Heart left ventricle (tissue), 16 donors: ENCODE measurements at places on chromosomes 4 and X. TPM values are rescaled to one million over a fixed set of nuclear protein-coding genes. Genes with fewer than 3 reads are reported as not detected.

GRCh38 chrX:108331126-108331909 lies 106.9 kb downstream of the COL4A6 start:
- DNase-seq: no peak

DNA sequence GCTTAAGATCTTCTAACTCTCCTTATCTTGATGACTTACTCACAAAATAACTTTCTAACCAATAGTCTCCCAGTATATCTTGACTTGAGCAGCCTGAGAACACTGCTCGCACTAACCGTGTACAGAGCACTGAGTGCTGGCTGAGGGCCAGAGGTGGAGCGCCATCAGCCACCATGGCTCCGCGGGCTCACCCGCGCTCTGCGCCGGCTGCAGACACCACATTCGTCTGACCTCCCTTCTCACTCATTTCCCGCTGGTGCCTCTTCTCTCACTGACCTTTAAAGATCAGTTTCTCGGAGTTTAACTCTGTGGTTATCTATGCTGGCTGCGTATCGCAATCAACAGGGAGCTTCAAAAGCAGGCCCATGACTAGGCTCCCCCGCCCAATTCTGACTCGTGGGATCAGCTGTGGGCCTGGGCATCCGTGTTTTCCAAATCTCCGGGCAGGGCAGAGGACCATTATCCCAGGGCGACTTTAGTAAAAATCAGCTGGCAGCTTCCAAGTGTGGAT lies 78.6 kb downstream of the HAUS3 start:
- DNase-seq: no peak

- peak; percentile 23 for DNase-seq
Measured at GRCh38 chr4:109912706-109913595, at the start of gene EGF. TSS of gene EGF (plus strand) at chr4:109912883. CDS start at chr4:109913336, 453 bp downstream.

Gene SHOX
- not detected for polyA plus RNA-seq

- no peak for DNase-seq
Measured at GRCh38 chrX:24482823-24483415, 17.8 kb downstream of the PDK3 start.

- DNase-seq: peak; percentile 23
Measured at GRCh38 chrX:46912603-46913491, 626 bp downstream of the JADE3 start.

DNA sequence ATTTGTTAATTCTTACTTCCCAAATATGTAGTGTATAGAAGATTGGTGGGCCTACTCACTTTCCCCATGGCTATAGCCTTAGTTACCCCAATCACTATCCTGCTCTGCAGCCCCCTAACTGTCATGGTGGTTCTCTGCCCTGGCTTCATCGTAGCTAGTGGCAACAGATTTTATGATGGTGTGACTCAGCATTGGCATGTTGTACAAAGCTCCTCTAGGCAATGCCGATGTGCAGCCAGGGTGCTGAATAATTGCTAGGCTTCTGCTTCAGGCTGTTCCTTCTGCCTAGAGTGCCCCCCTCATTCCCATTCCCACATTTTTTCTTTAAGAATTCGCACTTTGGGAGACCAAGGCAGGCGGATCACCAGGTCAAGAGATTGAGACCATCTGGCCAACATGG lies 35.2 kb downstream of the AFF2 start:
- DNase-seq: no peak

Gene MAGEA9B
- polyA plus RNA-seq: not detected

- peak; percentile 70 for DNase-seq
Measured at GRCh38 chr4:1547856-1548826, 136.0 kb downstream of the FAM53A start.

DNA sequence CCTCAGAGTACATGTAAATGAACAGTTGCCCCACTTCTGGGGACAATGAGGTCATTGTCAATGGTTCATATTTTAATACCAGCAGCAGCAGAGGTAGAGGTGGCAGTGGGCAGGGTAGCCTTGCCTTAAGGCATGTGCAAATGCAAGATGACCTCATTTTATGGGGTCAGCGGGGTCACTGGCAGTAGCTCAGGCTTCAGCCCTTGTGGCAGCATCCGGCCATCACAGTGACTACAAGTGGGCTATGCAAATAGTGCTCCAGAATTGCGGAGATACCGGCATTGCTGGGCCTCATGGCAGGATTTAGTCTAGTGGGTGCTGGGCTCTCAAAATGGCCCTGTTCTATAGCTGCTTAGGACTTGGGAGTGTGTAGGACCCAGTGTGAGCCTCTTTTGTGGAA lies 144.7 kb downstream of the FAM47A start:
- peak; percentile 14 for DNase-seq

Gene DCHS2
- polyA plus RNA-seq: under 0.01 TPM

DNA sequence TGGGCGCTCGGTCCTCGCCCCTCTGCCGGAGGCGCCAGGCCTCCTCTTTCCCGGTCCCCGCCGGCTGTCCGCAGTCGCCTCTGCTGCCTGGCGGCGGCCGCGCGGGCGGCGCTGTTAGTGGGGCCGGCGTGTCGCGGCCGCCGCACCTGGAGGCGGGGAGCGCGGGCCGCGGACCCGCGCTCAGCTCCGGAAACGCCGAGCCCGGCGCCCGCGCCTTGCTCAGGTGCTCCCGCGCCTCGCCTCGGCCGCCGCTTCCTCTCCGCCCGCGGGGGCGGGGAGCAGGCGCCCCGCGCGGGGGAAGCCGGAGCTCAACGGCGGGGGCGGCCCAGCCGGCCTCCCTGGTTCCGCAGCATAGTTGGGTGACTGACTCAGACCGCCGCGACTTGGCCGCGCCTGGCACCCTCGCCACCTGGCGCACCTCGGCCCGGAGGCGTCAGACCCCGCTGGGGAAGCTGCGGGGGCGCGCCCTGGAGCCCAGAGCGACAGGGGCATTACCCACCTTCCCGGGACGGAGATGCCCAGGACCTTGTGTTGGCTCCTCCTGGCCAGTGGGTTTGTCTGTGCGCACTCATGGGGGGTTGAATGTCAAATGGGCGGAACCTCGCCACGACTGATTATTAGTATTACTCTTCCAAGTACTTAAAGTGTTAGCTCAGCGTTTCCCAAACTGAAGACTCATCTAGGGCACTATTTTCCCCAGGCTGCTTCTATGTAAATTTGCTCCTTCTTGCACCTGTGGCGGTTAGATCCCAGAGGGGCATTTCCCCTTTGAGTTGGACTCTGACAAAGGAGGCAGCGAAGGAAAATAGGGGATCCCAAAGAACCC lies at the start of gene ARAP2:
Gene ARAP2 (minus strand): TSS at position 258 of the 826 bp plus-strand sequence. CDS start 15,028 bp downstream, outside the sequence.
- DNase-seq: peak; percentile 51

DNA sequence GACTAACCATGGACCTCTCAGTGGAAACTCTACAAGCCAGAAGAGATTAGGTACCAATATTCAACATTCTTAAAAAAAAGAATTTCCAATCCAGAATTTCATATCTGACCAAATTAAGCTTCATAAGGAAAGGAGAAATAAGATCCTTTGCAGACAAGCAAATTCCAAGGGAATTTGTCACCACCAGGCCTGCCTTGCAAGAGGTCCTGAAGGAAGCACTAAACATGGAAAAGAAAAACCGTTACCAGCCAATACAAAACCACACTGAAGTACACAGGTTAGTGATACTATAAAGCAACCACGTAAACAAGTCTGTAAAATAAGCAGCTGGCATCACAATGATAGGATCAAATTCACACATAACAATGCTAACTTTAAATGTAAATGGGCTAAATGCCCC lies 156.6 kb downstream of the FAM13A start:
- DNase-seq: no peak

GRCh38 chr4:164318350-164318749 lies 435.6 kb upstream of the SMIM31 start:
- no peak for DNase-seq

Gene ZNF732
- polyA plus RNA-seq: 0.04 TPM

DNA sequence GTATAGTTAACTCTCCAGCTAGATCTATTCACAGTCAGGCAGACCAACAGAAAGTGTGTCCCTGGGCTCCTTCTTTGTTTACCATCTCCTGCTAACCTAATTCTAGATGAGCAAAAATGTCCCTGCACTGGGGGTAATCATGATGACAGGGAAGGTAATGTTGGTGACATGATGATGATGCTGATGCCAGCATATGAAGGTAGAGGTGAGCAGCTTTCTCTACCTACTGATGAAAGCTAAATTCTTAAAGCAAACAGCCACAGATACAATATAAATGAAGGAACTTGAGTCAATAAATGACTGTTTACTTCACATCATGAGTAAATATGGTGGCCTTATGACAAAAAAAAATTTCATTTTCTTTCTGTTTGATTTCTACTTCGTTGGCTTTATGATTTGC lies 78.5 kb downstream of the NKX6-1 start:
- no peak for DNase-seq

- no peak for DNase-seq
Measured at GRCh38 chr4:157372567-157372966, 152.0 kb downstream of the GRIA2 start.

DNA sequence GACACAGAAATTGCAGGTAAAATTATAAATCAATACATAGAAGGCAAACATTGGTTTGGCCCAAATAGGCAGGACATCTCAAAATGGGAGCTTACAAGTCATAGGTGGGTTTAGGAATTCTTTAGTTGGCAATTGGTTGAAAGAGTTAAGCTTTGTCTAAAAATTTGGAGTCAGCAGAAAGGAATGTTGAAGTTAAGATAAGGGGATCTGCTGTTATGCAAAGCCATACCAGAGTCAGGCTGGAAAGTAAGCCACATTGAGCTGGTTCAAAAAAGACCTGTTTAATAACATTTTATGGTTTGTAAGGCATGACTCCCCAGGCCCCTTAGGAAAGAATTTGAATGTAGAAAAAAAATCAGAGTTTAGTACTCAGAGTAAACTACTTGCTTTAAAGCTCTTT lies 92.6 kb downstream of the IL13RA2 start:
- no peak for DNase-seq

DNA sequence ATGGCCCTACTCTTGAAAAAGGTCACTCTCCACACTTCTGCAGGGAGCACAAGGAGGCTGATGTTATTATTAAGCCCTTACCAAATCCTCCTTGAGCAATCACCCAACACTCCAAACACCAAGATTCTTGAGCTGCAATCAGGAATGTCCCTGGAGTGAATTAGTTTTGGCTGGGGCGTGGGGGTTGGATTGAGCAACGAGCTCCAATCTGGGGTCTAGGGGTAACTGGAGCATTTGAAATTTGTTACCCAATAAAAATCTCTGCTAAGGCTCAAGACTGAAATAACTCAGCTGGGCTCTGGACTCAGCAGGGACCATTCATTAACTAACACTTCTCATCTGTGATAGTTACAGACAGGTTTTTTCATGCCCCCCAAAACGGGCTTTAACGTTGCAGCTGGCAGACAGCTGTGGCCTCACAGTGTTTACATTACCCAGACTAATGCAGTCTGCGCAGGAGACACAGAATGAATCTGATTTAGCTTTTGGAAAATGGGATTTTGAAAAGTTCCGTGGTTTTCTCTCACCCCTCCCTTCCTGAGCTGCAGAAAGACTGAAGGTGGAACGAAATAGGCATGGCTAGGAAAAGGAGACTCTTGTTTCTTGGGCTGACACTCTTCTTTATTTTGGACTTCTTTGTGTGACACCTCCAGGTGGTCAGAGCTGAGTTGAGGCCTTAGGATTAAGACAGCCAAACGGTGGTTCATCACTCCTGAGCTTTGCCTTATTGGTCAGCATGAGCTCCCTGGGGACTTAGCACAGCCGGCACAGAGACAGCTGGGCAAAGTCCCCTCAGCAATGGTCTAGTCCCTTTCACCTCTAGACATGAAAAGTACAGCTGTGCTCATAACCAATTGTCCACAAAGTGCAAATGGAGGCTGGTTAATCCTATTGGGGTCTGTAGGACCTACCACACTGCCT lies 26.6 kb downstream of the PLAC1 start:
- no peak for DNase-seq

DNA sequence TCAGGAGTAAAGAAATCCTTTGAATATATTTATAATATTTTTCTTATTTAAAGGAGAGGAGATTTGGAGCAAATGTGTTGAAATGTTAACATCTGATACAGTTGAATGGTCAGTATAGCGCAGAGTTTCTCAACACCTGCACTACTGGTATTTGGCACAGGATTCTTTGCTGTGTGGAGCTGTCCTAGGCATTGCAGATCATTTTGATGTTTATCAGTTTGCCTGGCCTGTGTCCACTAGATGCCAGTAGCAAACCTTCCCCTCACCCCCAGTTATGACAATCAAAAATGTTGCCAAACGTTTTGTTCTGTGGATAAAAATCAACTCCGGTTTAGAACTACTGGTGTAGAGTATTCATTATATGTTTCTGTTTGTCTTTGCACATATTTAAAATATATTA lies 765.3 kb upstream of the SLIT2 start:
- no peak for DNase-seq

Gene BEX1
- polyA plus RNA-seq: 4.0 TPM

- DNase-seq: peak; percentile 80
Measured at GRCh38 chr4:182916483-182917181, 554 bp downstream of the DCTD start.

GRCh38 chrX:110252711-110253110 lies 65.2 kb downstream of the AMMECR1 start:
- DNase-seq: no peak

GRCh38 chrX:25020905-25021449 lies 5.2 kb upstream of the ARX start:
- no peak for DNase-seq

Gene CXCL13
- polyA plus RNA-seq: not detected

DNA sequence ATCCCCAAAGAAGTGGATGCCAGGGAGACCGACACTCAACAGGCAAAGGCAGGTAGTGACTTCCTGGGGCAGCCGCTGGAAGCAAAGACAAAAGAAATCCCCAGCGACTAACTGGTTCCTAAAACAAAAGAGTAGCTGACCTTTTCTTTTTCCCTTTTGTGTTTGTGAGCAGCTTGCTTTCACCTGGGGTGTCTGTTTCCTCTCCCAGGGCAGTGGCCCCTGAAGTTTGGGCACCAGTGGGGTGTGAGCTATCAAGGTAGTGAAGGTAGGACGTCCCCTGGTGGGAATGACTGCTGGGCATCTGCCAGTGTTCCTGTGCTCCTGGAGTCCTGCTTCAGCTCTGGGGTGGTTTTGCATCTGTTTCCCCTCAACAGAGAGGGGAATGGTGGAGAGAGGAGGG lies 41.6 kb upstream of the STIM2 start:
- DNase-seq: no peak

- no peak for DNase-seq
Measured at GRCh38 chr4:76640353-76640910, 205.4 kb downstream of the SHROOM3 start.

Gene NBDY
- 13.7 TPM for polyA plus RNA-seq

- no peak for DNase-seq
Measured at GRCh38 chr4:86675548-86675947, 81.4 kb downstream of the PTPN13 start.

DNA sequence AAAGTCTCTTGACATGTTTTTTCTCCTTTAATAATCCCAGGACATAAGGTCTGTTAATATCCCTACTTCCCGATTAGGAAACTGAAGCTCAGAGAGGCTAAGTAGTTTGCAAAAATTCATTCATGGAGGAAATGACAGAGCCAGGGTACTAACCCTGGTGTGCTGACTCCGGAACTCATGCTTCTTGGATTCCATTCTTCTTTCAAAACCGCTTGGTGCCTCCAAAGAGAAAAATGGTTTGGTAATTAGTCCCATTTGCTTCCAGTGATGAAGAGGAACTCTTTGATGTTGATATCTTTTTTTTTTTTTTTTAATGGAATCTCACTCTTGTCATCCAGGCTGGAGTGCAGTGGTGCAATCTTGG lies 146.9 kb downstream of the PALLD start:
- DNase-seq: no peak

Gene TCEANC
- polyA plus RNA-seq: 1.0 TPM
